CD4-positive, alpha-beta T cell treated with Interleukin-2 at 100 ng/mL for 4 hours (primary cell): ENCODE measurements at places on chromosomes 3 and 15.

DNA sequence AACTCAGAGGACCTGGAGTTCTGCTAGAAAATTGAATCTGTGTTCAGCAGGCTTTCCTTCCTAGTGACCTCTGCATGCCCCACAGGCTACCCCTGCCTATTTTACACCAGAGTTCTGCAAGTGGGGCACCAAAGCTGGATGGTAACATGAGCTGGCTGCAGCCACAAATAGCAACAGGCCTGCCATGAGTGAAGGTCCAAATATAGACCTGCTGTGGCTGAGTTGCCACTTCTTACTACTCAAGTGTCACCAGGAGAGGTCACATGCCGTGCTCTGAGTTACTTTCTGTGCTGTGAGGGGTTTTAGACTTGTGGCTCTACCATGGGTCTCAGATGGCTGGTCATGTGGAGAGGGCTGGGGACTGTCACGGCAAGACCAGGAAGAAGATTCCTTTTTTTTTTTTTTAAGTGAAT is at the start of gene FSD2:
TSS of gene FSD2 (minus strand) at position 76 of the 413 bp plus-strand sequence. CDS start 18,679 bp downstream, outside the sequence.
- DNase-seq: no peak

- DNase-seq: no peak
Measured at GRCh38 chr15:64193971-64194370, 31.1 kb upstream of the PPIB start.

- DNase-seq: no peak
Measured at GRCh38 chr3:9976721-9977709, 9.6 kb downstream of the EMC3 start.

DNA sequence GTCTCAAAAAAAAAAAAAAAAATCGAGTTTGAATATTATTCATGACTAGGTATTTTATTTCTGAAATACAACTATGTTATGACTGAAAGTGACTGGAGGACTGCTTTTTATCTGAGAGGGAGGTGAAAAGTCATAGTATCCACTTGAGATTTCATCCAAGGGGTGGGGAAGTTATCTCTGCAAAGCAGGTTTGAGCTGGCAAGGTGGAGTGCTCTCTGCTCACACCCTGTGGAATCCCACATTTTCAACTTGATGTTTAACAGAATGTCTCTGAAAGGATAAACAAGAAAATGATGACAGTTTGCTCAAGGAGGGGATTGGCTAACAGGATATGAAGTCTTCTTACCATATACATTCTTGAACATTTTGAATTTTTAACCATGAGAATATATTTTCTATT is 27.3 kb upstream of the SEC62 start:
- DNase-seq: no peak

DNA sequence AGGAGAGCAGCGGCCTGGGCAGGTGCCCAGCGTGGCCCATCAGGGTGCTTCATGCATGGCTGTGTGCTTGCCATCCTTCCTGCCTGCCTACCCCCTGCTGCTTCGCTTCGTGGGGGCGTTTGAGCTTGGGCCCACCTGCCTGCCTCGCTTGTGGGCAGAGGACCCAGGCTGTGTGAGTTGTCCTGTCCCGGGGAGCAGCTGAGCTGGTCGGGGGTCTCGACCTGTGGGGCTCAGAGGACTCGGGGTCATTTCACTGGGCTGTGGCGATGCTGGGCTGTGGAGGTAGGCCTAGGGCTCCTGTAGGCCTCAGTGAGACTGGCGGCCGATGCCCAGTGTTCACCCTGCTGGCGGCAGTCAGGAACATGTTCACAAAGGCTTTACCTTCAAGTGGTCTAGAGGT is 12.1 kb upstream of the STAB1 start:
- DNase-seq: no peak

GRCh38 chr3:197027151-197027895 is 2.3 kb downstream of the MELTF start:
- no peak for DNase-seq

- no peak for DNase-seq
Measured at GRCh38 chr3:108342837-108343486, 46.6 kb downstream of the HHLA2 start.

DNA sequence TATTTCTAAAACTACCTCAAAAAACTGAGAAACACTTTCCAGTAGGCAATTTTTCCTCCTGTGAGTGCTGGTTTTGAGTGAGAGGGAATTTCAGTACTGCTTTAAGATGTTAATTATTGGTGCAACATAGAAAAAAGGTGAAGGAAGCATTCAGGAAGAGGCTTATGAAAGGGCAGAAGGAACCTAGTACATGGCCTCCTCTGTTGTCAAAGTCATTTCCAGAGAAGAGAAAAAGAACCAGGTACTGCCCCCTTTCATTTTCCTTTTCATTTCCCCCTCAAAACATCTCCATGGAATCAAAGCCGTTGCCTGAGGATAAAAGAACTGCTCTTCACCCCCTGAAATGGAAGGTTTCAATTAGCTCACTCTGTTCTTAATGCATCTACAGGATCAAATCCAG is 19.8 kb downstream of the RARRES1 start:
- DNase-seq: no peak

DNA sequence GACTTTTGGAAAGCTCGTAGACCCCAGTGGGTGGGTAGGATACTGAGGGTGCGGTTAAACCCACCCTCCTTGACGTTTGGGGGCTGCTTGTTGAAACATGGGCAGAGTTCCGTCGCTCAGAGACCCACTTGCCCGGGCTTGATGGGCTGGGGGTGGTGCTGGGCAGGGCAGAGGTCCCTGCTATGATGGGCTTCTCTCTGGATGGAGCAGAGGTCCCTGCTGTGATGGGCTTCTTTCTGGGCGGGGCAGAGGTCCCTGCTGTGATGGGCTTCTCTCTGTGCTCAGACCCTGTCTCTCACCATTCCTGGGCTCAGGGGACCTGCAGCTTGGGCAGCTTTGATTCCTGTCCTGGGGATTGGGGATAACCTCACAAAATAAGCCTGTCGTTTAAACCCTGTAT is 45.2 kb downstream of the FBLN2 start:
- DNase-seq: no peak

GRCh38 chr3:20739814-20740213 is 553.8 kb upstream of the SGO1 start:
- DNase-seq: no peak

- no peak for DNase-seq
Measured at GRCh38 chr15:92903631-92903965, 3.5 kb downstream of the CHD2 start.

- no peak for DNase-seq
Measured at GRCh38 chr3:29080967-29081366, 199.9 kb upstream of the RBMS3 start.

DNA sequence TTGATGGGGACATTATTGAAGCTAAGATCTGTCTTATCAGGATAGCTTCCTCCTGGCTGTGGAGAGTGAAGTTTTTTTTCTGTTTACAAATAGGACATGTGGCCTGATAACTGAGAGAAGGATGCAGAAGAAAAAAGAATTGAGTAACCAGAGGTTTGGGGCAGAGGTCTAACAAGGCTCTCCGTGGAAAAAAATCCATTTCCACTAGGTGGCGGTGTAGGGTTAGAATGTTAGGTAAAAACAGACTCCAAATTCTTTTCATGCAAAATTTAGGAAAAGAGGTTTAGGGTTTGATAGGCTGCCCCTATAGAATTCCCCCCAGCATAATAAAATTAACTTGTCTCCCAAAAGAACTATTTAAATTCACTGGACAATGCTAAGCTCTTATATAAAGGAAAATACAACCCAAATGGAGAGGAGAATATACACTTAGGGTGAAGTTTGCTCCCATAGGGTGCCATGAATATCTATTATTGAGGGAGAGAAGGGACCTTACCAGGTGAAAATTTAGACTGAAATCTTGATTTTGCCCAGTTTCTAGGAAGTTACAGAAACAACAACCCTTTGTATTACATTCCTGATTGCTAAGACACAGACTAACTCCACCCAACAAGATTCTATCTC is 1560.4 kb downstream of the OTOL1 start:
- DNase-seq: no peak

DNA sequence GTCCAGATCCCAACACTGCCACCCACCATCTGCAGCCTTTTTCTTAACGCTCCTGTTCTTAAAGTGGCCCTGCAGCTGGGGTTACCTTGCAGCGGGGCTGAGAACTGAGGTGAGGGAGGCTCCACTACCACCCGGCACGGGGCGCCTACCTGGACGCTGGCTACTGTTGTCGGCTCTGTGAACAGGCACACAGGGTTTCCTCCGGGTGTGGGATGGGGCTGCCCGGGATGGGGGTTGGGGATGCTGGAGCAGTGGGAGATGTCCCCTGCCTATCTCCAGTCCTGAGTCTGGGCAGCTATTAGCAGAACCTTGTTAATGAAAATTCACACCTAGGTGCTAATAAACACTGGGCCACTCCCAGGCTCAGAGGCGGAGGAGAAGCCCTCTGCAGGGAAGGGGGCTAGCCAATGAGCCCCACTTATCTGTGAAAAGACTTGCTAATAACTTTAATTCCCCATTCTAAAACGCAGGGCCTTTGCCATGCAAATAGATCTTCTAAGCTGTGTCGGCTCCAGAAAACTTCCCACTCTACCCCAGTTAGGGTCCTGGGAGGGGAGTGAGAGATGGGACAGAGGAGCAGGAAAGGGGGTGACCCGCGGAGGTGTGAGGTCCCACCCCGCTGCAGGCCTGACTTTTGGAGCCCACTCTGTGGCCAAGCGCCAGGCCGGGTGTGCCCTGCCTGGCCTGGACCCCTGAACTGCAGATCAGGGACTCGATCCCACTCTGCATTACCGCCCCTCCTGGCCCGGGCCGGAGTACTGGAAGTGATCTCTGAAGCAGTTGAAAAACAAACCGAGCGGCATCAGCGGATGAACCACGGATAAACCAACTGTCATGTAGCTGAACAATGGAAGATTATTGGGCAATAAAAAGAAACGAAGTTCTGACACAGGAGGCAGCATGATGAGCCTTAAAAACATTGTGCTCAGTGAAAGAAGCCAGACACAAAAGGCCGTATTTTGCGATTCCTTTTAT is 3.1 kb downstream of the MESP1 start:
- no peak for DNase-seq

DNA sequence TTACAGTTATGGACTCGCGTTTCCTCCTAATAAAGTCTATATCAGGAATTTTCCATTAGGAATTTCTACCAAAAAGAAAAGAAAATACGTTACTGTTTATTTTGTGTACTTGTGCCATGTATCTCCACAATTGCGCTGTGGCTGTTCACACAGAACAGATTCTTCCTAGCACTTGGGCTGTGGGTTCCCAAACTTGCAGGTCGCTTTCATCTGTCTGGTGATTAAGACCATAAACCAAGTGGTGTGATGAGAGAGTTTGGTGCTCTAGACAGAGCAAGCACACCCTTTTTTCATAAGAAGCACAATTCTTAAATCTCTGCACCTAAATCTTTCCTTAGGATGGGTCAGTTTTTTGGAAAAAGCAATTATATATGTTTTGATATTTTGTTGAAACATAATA is 203.3 kb downstream of the TP63 start:
- no peak for DNase-seq

GRCh38 chr3:149366941-149367840 is 10.3 kb downstream of the TM4SF1 start:
- no peak for DNase-seq
